ENCODE measurements at places on chromosomes 2 and 18. TPM values are rescaled to one million over a fixed set of nuclear protein-coding genes. Genes with fewer than 3 reads are reported as not detected.

Gene SLC8A1
- total RNA-seq, result 6.5 TPM

Gene KLF7
- total RNA-seq, result 24.5 TPM

Gene ST6GAL2
- total RNA-seq, result not detected

Gene RBKS
- total RNA-seq, result 1.8 TPM

Gene IKZF2
- 18.6 TPM for total RNA-seq
